ENCODE measurements at places on chromosomes 12 and 14.
A peak's percentile ranks its signal among the peaks of the same experiment; 100 is the strongest.

GRCh38 chr12:132167611-132168310 is 23.5 kb downstream of the NOC4L start:
- DNase-seq, result no peak

GRCh38 chr14:95041477-95042020 is 115.8 kb downstream of the DICER1 start:
- DNase-seq, result no peak

GRCh38 chr14:93175492-93175891 is 9.2 kb downstream of the MOAP1 start:
- DNase-seq, result no peak

DNA sequence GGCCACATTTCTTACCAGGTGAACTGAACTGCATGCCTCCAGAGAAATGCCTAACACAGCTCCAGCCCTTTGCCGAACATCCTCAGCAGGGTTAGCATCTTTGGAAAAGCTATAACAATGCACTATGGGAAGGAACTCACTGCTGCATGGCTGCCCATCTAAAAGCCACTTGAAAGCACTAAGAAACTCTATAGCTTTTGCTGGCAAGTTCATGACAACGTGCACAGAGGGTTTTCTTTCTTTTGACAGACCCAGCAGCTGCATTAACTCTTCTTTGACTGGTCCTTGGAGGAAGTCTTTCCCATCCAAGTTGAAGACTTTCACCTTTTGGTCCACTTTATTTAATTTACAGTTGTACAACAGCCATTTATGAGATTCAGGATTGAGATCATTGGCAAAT is 5.3 kb downstream of the TRMT5 start:
- DNase-seq, result no peak

DNA sequence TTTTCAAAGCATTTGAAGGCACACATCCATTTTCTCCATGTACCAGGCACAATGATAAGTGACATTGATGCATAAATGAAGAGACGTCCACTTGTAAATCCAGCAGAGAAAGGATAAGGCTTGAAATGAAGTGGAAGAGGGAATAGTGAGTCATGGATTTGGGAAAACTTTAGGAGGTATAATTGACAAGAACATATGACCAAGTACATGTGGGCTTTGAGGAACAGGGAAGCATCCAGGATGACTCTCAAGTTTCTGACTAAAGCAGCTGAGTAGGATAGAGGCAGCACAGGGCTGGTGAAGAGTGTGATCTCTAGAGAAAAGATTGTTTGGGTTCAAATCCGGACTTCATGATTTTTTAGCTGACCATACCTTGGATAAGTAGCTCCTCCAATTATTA is 43.6 kb upstream of the SYT1 start:
- DNase-seq, result no peak

DNA sequence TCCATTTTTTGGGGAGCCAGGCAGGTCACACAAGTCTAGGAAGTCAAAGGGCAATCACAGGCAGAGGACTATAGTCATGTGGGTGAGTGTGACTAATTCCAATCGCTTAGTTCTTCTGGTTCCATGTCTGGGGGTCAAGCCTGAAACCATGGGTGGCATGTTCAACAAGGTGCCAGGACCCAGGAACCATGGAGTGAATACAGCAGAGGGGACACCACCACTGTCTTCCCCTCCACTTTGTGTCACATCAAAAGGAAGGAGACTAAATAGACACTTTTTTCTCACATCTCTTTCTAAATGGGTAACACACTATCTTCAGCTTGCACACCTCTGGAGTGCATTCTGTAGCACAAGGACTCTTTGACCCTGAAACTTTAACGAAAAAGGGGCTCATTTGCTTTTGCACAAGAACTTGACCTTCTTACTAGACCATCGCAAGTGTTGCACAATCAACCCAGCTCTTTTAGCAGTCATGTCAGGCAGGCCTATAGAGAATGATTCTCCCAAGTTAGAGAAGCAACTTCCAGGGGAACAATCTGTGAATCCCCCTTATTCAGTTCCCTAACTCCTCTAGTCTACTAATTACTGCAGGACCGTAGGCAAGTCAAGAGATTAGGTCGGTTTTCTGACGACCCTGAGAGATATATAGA is 398.7 kb downstream of the NELL2 start:
- DNase-seq, result no peak

GRCh38 chr14:73712540-73713180 is 1.5 kb downstream of the PNMA1 start:
- peak; percentile 25 for DNase-seq

- peak; percentile 36 for DNase-seq
Observed at GRCh38 chr12:57479376-57480115, at the start of gene ARHGAP9. TSS of gene ARHGAP9 (minus strand) at chr12:57479866. CDS start at chr12:57479406, 460 bp downstream.

- DNase-seq, result peak; percentile 67
Observed at GRCh38 chr14:95250936-95251335, 68.8 kb downstream of the CLMN start.

DNA sequence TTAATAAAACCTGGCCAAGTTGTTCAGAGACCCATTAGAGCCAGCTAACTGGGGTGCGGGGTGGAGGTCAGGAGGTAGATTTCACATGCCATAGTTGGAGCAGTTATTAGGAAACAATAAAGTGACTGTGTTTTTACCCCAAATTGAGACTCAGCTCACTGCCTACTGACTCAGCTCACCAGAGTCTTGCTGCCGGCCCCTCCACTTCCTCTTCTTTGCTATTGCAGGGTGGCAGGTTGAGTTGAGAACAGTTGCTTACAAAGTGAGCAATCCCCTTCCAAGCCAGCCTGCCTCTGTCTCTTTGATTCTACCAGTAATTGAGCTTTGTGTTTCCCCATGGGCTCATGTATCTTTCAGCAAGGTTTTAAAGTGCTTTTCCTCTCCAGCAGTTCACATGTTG is 12.9 kb downstream of the ST8SIA1 start:
- DNase-seq, result no peak

DNA sequence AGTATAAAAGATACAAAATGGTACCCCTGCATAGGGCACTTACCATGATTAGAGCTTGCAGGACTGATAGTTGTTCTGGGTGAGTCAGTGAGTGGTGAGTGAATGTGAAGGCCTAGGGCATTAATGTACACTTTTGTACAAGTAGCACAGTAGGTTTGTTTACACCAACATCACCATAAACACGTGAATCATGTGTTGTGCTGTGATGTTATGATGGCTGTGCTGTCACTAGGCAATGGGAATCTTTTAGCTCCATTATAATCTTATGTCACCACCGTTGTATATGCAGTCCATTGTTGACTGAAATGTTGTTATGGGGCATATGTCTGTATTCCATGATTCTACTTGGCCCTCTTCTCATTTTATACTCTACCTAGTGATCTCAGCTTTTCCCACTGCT is 11.8 kb downstream of the NUBPL start:
- DNase-seq, result no peak

DNA sequence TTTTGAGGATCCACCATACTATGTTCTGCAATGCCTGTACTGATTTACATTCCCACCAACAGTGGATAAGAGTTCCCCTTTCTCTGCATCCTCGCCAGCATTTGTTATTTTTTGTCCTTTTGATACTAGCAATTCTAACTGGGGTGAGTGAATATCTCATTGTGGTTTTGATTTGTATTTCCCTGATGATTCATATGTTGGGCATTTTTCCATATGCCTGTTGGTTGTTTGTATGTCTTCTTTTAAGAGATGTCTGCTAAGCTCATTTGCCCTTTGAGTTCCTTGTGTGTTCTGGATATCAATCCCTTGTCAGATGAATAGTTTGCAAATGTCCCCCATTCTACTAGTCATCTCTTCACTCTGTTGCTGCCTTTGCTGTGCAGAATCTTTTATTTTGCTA is 49.0 kb upstream of the MSRB3 start:
- DNase-seq, result peak; percentile 70

GRCh38 chr12:100031836-100032235 is 47.1 kb upstream of the ANKS1B start:
- DNase-seq, result no peak

GRCh38 chr12:111035578-111036301 is 115.4 kb upstream of the MYL2 start:
- no peak for DNase-seq

GRCh38 chr12:3535431-3535841 is 44.4 kb downstream of the PRMT8 start:
- DNase-seq, result no peak

GRCh38 chr14:68405961-68406360 is 386.9 kb downstream of the ZFP36L1 start:
- no peak for DNase-seq

DNA sequence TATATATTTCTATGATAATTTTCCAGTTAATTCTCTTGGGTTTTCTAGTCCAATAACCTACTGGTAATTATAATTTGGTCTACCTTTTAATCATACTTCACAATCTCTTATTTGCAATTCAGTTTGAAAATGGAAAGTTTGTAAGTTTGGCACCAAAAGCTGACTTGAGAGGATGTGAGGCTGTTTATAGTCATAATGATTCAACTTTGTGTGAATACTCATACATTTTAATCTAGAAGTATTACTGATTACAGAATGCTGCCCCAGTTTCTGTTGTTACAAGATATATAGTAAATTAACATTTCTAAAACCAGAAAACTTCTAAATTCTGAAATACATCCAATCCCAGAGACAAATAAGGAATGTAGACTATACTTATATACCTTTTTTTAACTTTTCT is 158.2 kb downstream of the SLC38A4 start:
- DNase-seq, result peak; percentile 48

DNA sequence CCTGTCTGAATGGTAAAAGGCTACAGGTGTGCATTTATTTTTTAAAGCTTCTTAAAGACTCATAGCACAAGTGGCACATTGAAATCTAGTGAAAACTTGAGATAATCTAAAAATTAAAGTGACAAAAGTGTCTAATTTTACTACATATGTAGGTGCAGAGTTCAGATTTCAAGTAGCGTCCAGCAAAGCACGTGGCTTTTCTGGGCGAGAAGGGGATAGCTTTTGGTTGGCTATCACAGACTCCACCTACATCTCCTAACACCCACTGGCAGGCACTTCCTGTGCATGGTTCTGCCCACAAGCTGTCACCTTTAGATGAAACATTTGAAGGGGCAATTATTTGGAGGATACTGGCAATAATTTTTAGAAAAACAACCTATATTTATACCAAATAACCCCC is 1.9 kb upstream of the PITPNM2 start:
- DNase-seq, result no peak

DNA sequence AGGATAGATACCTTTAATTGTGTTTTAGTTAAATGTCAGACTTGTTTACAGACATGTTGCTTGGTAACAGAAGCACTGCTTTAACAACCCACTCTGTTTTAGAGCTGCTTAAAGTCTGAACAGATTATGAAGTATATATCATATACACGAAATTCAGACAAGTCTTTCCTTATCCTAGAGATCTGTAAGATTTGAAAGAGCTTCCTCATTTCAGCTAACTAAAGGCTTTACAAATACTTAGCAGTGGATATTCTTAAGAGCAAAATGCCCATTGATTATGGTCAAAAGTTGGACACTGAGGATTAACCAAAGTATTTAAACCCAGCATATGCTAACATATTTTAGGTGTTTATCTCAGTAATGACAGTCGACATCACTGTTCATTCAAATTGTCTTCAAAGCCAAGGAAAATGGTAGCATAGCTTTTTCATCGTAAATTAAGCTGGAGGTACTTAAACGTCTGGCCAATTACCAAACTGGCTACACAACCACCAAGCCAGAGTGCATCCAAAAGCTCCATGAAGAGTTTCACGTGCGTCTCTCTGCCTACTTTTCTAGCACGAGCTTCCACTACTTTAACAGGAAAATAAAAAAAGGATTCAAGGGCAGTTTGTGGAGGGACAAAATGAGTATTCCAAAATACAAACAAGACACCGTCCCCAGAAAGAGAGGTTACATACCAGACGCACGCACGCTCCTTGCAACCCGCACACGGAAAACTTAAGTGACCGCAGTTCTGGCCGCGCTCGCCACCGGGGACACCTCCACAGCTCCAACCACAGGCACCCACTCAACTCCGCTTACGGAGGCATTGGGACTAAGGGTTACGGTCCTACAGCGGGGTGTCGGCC is 565 bp downstream of the CEP83 start:
- DNase-seq, result peak; percentile 25

- DNase-seq, result no peak
Observed at GRCh38 chr14:69090187-69090789, 62.6 kb downstream of the DCAF5 start.

- no peak for DNase-seq
Observed at GRCh38 chr12:70043490-70044138, 199.6 kb upstream of the CNOT2 start.

GRCh38 chr12:40056373-40056772 is 49.5 kb downstream of the SLC2A13 start:
- DNase-seq, result no peak
